ENCODE measurements at places on chromosomes 1 and 21.
A peak's percentile ranks its signal among the peaks of the same experiment; 100 is the strongest.

- DNase-seq = no peak
These were observed 128.3 kb downstream of the TMEM53 start for GRCh38 chr1:44545961-44546360.

GRCh38 chr1:208235982-208236761 lies 8.0 kb downstream of the PLXNA2 start:
- no peak for DNase-seq

- DNase-seq = peak; percentile 81
These were observed 30.4 kb upstream of the ZBTB21 start for GRCh38 chr21:42040411-42041180.

DNA sequence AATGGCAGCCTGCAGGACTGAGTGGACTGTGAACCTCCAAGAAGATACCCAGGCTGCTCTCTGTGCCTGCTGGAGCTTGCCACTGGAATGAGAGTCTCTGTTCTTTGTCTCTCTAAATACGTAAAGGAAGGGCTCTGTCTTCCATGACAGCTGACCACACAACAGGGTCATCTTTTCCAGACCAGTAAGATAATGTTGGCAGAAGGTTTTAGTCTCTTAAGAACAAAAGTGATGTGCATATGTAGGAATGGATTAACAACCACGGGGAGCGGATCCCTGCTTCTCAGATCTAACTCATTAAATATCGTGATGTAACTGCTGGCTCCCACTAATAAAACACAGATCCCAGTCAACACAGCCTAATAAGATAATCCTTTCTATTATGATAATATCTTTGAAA lies 67.5 kb downstream of the MAP10 start:
- no peak for DNase-seq

- no peak for DNase-seq
These were observed at the start of gene SFN for GRCh38 chr1:26862781-26863684. SFN (plus strand) TSS chr1:26863149; CDS start chr1:26863213, 64 bp downstream.

- DNase-seq = no peak
These were observed 4.7 kb downstream of the SORT1 start for GRCh38 chr1:109392788-109393616.

DNA sequence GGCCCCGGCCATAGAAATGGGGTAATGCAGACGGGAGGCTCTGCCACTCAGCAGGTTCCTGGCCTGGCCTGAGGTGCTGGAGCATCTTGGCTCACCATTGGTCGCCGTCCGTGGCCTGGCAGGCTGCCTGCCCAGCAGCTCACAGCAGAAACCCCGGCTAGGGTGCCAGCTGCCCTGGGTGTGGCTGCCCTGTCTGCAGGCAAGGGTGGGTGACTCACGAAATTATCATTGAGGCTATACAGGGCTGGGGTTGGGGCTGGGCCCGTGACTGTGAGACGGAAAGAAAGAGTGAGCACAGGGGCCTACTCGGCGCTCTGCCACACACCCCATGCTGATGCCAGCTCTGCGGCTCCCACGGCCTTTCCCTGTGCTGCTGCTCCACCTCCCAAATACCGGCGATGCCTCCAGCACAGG lies 8.0 kb upstream of the PKP1 start:
- peak; percentile 100 for DNase-seq

- no peak for DNase-seq
These were observed 406.7 kb downstream of the RWDD3 start for GRCh38 chr1:95640746-95641145.

DNA sequence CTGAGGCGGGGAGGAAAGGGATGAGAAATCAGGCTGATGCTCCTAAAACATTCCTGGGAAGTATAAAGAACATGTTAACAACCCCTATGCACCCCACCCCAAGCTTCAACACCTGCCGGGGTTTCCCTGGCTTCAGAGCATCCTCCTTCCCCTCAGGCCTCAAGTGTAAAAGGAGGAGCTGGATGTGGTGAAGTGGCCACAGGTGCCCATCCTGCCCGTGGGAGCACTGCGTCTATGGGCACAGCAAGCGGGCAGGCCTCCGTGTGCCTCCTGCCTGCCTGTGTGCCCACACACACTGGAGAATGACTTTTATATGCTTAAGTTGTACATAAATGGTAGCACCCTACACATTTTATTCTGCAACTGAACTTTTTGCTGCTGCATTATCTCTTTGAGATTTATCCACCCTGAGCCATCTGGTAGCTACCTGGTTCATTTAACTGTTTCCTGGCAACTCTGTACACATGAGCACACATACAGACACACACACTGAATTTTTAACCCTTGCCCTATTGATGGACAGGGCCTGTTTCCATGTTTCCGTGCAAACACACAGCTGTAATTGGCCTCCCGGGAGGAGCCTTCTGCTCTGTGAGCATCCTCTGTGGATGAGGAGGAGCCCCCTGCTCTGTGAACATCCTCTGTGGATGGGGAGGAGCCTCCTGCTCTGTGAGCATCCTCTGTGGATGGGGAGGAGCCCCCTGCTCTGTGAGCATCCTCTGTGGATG lies 13.4 kb upstream of the FTCD start:
- DNase-seq = no peak

GRCh38 chr1:75131565-75132241 lies 2.5 kb upstream of the LHX8 start:
- no peak for DNase-seq

- DNase-seq = no peak
These were observed 871 bp upstream of the PSMA5 start for GRCh38 chr1:109427171-109427467.

- no peak for DNase-seq
These were observed 337.7 kb downstream of the DISC1 start for GRCh38 chr1:231964241-231964640.

GRCh38 chr1:53729456-53730223 lies 9.3 kb downstream of the GLIS1 start:
- DNase-seq = no peak

Data from GOT3 (cell line).